Activated T-helper 1 cell treated with anti-CD3 and anti-CD28 coated beads, Interleukin-2, amount 50 U/mL, for 16 hours (primary cell): ENCODE measurements at places on chromosomes 3 and 15.

DNA sequence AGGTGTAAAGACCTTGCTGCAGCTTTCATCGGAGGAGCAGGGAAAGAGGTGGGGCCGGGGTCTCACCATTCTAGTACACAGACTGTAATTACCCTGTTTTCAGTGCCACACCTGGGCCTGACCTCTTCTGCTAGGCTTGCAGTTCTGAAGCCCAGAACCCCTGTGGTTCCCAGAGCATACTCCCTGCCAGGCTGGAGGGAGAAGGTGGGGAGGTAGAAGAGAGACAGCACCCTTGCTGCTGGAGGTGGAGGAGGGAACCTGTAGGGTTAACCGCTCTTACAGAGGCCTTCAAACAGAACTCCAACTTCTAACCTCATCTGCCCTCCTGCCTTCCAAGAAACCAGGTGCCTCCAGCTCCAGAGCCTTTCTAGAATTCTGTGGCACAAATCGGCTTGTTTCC, 27.0 kb downstream of the PCOLCE2 start:
- DNase-seq = no peak

DNA sequence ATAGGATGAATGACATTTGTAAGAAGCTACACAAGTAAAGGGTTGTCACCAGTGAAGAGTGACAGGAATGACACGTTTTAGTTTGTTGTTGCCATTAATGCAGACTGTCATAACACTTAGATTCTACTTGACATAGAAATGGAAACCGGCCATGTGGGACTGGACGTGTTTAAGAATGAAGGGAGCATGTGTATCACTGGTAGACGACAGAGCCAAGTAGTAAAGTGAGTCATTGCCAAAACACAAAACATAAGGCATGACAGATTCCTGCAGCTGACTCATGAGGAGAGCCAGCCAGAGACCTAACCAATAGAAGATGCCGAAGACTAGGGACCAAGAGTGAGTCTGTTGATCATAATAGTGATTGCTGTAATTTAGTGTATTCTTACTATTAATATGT, 106.2 kb upstream of the PLAAT1 start:
- DNase-seq = no peak

GRCh38 chr15:38886315-38887163, 321.9 kb upstream of the RASGRP1 start:
- no peak for DNase-seq

DNA sequence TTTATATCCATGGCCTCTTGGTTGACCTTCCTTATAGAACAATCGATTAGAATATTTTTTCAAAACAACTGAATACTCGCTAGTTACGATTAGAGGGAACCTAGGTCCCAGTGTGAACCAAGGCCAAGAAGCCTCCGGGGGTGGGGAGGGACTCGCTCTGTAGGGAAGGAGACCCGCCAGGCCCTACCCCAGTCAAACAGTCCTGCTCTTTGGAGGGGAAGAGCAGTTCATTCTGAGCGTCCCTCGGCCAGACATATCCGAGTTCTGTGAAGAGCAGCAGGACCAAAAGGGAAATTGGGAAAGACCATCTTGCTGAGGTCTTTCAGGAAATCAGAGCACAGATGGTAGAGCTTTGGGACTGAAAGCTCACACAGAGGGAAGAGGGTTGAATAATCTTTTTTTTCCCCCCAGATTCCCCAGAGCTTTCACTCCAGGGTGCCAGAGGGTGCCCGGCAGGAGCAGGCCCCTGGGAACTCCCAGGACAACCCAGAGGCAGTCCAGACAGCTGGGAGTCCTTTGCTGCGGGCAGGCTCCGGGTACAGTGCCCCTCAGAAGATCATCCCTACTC, 137.2 kb upstream of the HES1 start:
- DNase-seq = no peak

DNA sequence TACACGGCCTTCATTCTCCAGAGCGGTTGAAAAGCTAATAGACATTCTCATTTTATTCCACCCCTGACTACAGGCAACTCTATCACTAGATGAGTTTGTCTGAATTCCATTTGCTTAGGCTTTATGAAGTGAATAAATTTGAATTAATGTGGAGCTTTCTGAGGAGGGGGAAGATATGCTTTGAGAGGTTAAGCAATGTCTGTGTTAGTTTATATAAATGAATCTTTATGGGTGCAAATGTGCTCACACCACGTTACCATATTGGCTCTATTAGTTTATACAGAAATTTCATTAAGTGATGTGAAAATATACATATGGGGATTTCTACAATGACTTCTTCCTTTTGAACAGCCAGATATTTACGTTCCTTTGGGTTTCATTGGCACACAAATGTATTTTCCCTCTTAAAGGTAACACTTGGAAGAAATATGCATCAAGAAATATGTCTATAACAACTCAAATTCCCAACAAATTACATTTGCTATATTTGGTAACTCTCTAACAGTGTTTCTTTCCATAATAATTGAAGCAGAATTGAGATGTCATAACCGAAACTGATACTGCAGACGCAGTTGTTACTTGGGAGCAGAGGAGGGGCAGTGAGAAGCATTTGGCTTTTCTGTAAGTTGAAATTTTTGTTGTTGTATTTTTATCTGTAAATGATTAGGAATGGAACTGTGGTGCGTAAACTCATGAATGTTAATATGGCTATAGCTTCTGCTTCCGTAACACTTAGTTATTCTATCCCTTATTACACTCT, 359.4 kb downstream of the CACNA2D3 start:
- DNase-seq = no peak

DNA sequence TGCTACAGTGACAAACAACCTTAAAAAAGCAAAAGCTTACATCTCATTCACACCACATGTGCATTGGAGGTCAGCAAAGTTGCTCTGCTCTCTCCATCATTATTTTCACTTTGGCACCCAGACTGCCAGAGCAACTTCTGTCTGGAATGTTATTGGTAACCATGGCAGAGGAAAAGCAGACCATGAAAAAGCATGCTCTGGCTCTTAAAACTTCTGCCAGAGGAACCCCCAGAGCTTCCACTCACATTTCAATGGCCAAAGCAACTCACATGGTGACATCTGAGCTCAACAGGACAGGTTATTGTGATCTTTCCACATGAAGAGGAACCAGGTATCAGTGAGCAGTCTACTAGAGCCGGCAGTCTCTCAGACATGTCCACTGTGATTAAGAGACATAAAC, 21.9 kb upstream of the FRMD5 start:
- DNase-seq = no peak

- DNase-seq = no peak
Measured at GRCh38 chr15:68489421-68489820, 57.5 kb upstream of the ITGA11 start.

DNA sequence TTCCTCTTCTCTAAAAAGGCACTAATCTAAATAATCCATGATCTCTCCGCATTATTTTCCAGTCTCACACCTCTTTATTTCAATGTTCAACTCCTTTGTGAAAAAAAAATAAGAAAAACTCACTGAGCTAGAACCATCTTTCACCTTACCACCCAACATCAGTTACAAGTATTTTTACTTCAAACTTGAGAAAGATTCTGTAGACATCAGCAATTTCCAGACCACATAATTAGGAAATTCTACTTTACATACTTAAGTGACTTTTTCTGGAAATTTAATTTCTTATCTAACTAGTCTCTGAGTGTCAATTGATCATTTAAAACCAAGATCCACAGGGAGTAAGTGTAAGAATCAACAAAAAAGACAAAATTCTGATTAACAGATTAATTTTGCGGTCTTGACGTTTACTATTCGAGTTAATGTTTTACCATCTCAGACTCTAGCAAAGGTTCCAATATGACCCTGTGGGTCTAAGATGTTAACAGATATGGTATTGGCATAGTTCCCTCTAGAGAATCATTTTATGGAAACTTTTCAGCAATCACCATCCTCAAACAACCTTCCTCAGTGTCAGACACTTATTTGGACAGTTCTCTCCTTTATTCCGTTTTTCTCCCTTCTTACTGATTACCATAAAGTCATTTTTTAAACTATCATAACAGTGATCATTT, 5.1 kb downstream of the ATP13A3 start:
- DNase-seq = no peak

DNA sequence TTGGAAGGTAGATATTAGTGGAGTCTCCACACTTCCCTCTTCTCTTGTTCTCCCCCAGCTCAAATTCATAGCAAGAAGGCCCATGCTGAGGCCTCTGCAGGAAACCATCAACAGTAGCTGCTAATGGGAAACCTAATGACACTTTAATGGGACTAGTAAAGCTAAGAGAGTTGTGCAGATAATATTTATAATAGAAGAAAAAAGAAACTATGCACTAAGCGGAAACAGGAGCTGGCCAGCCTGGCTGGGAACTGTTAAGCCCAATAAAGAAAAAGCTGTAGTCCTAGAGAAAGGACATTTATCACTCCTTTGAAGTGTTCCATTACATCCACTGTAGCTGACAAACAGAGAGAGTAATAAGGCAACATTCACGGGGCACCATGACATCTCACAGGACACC, 229.6 kb downstream of the IGSF11 start:
- DNase-seq = no peak

DNA sequence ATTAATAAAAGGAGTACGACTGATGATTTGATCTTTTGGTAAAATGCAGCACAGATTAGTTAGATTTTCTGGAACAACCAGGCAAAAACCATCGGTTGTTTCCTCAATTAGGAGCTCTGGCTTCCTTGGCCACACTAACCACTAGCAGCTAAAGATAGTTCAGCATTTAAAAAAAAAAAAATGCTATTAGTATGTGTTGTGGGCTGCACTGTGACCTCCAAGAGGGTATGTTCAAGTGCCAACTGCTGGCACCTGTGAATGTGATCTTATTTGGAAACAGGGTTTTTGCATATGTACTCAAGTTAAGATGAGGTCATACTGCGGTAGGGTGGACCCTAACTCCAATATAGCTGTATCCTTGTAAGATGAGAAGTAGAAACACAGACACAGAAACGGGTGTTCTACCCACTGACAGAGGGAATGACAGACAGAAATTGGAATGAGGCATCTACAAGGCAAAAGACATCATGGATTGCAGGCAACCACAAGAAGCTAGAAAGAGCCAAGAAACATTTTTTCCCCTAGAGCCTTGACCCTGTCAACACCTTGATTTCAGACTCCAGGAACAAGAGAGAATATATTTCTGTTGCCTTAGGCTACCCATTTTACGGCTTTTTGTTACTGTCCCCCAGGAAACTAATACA, 534.6 kb upstream of the ROBO2 start:
- no peak for DNase-seq

GRCh38 chr15:91445695-91446228, 345.7 kb downstream of the SV2B start:
- no peak for DNase-seq

GRCh38 chr3:64187065-64187959, 38.0 kb downstream of the PRICKLE2 start:
- DNase-seq = no peak

GRCh38 chr15:95371664-95372063, 958.8 kb upstream of the NR2F2 start:
- no peak for DNase-seq
